NCI-H2171 treated with DMSO at 0.1 percent for 48 hours (cell line): ENCODE measurements at places on chromosomes 3 and 15.

GRCh38 chr3:6680119-6680806, 180.7 kb upstream of the GRM7 start:
- DNase-seq = no peak

DNA sequence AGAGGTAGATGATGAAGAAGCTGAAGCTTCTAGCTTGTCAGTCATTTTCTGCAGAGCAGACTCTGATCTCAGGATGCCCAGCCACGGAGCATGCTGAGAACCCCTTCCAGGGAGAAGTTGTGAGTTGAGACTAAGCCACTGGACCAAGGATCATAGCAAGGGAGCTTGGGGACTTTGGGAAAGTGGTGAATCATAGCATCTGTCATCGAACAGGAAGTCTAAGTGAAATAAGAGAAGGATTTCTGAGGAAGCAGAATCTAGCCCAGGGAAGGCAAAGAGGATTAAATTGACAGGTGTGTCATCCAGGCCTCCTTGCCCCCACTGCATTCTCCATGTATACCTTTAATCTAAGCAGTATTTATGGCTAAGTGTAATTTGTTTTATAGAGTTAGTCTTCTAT, 71.8 kb upstream of the TMEM108 start:
- DNase-seq = no peak

DNA sequence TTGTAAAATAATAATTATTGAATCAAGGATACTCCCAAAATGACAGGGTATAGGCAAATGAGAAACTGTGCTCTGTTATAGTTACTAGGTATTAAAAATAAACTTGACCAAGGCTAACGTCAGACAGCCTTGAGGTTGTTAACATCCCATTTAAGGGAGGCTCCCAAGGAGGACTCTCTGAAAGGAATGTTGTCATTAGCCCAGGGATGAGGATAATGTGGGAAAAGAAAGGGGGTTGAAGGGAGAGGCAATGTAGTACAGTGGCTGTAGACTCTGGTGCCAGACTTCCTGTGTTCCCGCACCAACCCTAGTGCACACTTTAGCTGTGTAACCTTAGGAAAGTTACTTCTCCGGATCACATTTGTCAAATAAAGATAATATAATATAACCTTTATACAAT, 47.0 kb upstream of the RARB start:
- no peak for DNase-seq

DNA sequence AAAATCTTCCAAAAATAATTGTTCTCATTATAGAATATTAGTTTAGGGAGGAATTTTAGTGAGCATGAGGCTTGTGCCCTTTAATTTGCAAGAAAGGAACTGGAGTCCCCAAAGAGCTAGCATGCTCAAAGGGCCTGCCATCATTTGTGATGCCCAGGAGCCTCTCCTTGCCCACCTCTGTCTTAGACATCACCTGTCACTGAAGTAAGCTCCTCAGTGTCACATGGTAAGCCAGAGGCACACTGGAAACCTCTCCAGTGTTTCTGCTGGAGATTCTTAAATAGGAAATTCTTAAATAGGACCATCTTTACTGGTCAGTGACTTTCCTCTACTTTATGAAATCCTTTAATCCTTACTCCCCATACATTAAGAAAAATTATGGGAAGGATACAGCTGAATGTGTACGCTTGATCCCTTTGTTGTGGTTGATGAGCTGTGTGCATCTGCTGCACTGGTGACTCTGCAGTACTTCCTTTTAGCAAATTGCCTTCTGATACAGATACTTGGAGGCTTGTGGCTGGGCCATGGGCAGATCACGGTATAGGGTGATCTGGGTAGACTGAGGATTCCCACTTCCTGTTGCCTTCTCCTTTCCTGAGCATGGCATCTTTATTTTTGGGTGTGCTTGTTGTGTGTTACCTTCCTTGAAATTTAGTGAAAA, 197.4 kb downstream of the KLHL25 start:
- DNase-seq = no peak

GRCh38 chr15:98067339-98067738, 106.8 kb downstream of the ARRDC4 start:
- no peak for DNase-seq

GRCh38 chr15:80333261-80333660, 70.9 kb upstream of the ARNT2 start:
- no peak for DNase-seq

DNA sequence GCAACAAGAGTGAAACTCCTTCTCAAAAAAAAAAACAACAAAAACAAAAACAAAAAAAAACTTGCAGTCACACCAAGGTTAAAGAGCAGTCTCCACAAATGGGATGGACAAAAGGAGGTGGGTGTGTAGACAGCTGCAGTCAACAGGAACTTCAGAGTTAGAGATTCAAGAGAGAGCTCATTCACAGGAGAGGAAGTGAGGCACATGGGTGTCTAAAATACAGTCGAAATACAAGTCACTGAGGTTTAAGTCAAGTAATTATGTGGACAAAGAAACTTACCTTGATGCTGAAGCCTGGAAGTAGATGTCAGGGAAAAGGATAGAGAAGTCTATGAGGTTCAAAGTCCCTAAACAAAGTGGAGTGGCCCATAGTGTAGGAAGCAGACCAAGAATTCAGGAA, 14.8 kb downstream of the MRPS11 start:
- DNase-seq = no peak

DNA sequence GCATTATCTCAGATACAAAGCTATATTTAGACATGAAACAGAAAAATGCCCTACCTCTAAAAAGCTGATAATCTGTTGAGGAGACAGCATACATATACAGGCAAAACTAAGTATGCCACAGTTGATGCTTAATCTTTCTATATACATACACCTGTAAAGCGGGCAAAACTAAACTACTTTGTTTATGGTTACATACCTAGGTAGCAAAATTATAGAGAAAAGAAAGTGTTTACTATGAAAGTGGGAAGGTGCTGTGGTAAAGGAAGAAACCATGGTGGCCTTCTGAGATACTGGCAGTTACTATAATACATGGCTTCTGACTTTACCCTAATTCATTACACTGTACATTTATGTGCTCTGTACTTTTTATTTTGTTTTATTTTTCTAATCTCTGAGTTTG, 36.0 kb upstream of the NR1I2 start:
- no peak for DNase-seq

GRCh38 chr3:23981955-23982354, 36.9 kb downstream of the NR1D2 start:
- no peak for DNase-seq

- DNase-seq = no peak
Observed at GRCh38 chr15:42101861-42102260, 7.5 kb upstream of the PLA2G4D start.

GRCh38 chr3:34534013-34534412, 735.6 kb downstream of the PDCD6IP start:
- DNase-seq = no peak

DNA sequence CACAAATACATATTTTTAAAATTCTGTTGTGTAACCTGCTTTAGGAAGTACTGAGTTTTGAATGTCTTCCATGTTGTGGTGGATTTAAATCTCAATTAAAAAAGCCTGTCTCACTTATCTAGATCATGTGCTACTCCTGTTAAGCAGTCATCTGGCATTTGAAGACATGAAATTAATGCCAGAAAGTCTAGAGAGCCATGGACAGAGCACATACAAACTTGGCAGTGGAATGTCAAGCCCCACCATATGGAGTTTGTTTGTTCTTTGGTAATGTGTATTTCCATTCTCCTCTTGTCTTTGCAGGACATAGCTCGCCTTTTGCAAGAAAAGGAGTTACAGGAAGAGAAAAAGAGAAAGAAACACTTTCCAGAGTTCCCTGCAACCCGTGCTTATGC, 39.3 kb upstream of the UTS2B start:
- DNase-seq = peak; percentile 18

- DNase-seq = no peak
Observed at GRCh38 chr3:185534511-185534910, 17.9 kb downstream of the LIPH start.

DNA sequence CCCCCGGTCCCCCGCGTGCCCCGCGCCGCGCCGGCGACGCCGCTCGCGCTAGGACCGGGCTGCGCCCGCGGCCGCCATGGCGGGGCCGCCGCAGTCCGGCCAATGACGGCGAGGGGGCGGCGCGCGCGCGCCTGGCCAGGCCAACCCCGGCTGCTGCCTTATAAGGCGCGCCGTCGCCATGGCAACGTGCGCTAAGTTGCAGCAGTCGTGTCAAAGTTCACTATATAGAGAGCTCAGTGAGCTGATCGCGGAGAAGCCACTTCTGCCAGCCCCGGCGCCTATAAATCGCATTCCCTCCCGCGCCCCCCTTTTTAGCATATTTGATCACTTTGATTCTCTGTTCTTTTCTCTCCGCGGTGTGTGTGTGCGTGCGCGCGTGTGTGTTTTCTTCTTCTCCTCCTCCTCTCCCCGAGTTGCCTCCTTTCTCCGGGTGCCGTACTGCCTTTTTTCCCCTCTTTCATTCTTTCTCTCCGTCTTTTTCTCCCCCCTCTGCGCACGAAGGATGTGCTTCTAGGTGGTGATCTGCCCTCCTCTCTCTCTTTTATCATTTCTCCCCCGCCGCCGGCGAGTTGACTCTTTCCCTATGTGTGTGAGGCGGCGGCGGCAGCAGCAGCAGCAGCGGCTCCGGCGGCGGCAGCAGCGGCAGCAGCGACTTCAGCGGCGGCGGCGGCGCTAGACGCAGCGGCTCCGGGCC, at the start of gene NR2F2:
NR2F2 (plus strand) TSS at position 251 of the 694 bp plus-strand sequence. CDS start 1,406 bp downstream, outside the sequence.
- DNase-seq = peak; percentile 84

DNA sequence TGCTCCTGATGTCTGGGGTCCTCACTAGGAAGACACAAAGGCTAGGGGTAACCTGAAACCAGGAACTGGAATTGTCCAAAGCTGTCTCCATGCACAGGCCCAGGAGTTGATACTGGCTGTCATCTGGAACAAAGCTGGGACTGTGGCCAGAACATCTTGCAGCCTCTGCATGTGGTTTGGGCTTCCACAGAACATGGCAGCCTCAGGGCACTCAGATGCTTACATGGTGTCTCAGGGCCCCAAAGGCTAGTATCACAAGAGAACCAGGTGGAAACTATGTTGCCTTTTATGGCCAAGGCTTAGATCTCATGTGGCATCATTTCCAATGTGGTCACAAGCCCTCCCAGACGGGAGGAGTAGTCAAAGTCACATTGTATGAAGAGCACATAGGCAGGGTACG, 335.2 kb upstream of the TRIM42 start:
- DNase-seq = peak; percentile 71

- DNase-seq = no peak
Observed at GRCh38 chr15:69465253-69465652, 12.6 kb downstream of the RPLP1 start.

- DNase-seq = no peak
Observed at GRCh38 chr3:138473391-138473790, 39.0 kb downstream of the ESYT3 start.

- no peak for DNase-seq
Observed at GRCh38 chr15:94387442-94387841, 156.1 kb downstream of the MCTP2 start.
